ENCODE measurements at places on chromosomes 3 and 15. TPM values are rescaled to one million over a fixed set of nuclear protein-coding genes. Genes with fewer than 3 reads are reported as not detected.
A peak's percentile ranks its signal among the peaks of the same experiment; 100 is the strongest.

- DNase-seq = no peak
These were observed 573.4 kb downstream of the NAALADL2 start for GRCh38 chr3:175432376-175433025.

DNA sequence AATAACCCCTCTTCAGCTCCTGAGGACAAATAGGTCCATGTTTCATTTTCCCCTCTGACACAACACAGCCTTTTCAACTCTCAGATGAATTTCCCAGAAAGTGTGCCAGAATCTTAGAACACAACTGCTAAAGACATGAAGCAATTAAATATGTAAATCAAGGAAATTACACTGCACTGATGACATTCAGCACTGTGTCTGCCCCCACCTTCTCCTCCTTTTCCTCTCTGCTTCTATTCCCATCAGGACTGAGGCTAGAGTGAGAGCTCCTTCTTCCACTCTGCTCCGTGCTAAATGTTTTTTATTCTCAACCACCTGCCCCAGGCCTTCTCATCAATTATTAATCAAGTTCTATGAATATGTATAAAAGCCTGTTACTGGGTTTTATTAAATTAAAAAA, 596.1 kb downstream of the TUSC7 start:
- no peak for DNase-seq

DNA sequence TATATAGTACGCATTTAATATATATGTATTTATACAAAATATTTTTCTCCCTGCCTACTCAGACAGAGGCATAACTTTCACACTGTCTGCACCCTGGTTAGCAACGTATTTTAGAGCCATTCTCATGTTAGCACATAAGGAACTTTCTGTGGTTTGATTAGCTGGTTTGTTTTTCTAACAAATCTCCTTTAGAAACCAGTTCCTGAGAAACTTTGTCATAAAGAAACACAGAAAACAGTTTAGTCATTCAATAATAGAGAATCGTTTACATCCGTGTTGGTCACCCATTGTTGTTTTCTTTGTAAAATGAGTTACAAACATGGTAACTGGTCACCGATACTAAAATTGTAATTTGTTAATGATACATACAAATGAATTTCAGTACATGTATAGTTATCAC, 5.9 kb upstream of the NGRN start:
- no peak for DNase-seq

DNA sequence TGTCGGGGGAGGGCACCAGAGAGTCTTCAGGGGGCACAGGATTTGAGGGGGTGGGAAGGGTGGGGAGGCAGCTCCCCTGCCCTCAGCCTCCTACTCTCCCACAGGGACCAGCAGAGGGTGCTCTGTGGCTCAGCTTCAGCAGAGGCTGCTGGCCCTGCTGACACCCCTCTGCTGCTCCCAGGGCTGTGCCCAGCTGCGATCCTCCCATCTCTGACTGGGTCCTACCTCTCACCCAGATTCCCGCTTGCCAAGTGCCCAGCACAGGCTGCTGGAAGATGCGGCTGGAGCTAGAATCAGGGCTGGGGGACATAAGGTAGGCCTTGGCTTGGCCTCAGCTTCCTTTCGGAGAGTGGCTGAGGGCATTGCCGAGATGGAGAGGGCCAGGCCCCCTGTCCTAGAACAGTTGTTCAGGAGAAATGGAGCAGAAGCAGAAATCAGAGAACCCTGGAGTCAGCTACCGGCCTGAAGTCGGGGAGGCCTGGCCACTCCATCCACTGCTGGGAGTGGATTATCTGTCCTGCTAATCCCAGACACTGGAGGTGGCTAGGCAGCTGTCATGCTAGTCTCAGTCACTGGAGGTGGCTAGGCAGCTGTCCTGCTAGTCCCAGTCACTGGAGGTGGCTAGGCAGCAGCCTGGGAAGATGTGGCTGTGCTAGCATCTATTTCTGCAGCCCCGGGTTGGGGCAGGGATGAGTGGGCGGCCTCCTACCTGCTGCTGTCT, 3.9 kb downstream of the GRM2 start:
- DNase-seq = peak; percentile 78

VGLL3 gene
- total RNA-seq = 129 TPM

PARP15 gene
- 2.9 TPM for total RNA-seq

All from mesenteric fat pad (tissue), 1 donor.